ENCODE measurements at places on chromosomes 3 and 15.

- no peak for DNase-seq
These were observed 1270.0 kb downstream of the ROBO1 start for GRCh38 chr3:78497767-78498166.

DNA sequence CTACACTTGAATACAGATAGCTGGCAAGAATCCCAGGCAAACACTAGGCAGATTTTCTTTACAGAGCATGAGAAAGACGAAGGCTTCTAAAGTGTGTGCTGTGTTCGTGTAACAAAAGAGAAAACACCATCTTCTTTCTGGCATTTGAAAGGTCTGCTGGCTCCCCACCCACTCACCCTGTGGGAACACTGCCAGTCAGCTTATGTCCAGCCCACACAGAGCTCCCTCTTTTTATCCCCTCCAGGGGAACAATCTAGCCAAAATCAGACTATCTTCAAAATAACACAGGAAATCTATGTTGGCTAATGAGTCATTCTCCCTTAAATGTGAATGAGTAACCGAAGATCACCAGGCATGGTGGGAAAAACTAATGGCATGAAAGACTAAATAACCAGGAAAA, 45.6 kb upstream of the PAQR5 start:
- no peak for DNase-seq

DNA sequence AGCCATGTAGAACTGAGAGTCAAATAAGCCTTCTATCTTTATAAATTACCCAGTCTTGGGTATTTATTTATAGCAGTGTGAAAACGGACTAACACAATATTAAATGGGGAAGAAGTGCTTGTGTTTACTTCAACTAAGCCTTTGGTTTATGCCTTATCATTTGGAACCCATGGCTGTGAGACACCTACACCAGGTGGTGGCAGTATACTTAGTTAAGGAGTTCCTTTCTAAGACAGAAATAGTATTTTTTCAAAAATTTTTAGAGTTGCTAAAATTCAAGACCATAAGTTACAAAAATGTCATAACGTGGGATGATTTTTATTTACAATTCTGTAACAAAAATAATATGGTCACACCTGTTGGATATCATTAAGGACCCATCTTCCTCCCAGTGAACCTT, 354.5 kb upstream of the SOX14 start:
- no peak for DNase-seq

DNA sequence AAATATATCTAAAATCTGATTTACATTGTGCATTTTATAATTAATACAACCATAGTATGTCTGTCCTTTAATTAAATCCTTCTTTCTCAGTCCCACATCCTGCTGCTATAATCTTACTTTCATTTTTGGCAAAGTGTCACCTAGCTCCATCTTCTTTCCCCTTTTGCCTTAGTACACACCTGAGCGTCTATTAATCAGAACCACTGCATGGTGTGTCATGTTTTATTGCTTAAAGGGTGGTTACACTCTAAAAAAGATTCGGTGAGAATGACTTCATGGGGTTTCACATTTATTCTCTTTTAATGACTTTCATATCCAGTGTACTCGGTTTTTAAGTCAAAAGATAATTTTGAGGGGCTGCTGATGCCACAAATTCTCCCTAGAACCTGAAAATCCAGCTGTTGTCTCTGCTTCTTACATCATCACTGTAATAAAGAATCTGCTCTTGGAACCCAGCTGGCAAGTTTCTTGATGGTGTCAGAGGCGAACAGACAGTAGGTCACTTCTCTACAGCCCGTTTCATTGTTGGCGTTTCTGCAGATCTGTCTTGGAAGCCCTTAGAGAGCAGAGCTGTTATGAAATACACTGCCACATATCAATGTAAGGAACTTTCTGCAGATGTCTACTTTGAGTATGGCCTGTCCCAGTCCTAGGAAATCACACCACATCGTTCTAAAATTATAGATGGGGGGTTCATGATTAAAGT, 99.7 kb downstream of the TIGIT start:
- DNase-seq: no peak

DNA sequence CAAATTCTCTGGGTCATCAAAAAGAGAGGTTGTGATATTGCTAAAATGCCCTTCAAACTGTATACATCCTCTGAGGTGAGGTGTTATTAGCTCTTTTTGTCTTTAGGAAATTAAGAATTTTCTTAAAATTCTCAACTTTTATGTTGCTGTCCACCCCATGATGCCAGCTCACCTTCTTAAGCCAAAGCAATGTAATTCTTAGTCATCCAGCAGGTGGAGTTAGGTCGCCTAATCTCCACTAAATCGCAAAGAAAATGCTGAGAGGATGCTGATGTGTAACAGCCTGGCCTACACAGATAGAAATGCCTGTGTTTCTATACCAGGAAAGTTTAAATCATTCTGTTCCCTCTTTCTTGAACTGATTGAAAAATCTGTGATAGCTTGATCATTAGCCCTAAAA, 770.2 kb upstream of the ALCAM start:
- no peak for DNase-seq

DNA sequence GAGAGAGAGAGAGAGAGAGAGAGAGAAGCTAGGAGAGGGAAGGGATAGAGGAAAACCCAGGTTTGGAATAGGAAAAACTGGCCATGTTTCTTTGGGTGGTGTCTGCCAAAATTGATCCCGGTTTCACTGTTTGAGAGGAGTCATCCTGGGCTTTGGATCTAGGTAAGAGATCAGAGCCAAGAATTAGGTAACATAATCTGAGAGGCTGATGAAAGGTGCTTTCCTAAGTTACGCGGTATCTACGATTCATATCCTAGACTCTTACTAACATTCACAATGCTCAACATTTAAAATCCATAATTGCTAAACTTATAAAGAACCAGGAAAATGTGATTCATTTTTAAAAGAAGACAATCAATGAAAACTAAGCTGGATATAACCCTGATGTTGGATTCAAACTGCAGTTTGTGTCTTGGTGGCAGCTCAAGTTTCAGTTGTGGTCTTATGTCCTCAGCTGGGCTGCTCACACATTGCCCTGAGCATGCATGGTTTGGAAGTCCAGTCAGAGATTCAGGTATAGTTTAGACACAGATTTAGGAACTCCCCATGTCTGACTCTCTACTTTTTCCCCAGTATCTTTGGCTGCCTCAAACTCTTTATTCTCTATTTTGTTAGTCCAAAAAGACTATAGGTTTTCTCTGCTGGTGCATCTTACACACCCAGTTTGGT, 42.5 kb upstream of the FMN1 start:
- DNase-seq: no peak

DNA sequence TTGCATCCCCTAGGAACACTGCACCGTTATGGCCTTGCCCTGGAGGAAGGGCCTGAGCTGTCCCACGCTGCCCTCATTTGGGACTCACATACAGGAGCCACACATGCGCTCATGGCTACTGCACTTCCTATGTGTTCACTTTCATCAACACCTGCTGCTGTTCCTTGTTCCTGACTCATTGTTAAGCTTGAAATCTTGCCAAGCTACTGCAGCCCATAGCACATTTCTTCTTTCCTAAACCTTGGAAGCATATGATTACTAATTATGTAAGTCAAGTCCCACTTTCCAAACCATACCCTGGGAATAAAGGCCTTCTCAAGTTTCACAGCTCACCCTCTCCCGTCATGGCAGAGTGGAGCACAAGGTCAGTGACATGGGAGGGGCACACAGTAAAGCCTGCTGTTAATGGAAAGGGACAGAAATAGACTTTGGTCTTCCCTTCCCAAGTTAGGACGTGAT, 307.9 kb downstream of the CLSTN2 start:
- DNase-seq: no peak

DNA sequence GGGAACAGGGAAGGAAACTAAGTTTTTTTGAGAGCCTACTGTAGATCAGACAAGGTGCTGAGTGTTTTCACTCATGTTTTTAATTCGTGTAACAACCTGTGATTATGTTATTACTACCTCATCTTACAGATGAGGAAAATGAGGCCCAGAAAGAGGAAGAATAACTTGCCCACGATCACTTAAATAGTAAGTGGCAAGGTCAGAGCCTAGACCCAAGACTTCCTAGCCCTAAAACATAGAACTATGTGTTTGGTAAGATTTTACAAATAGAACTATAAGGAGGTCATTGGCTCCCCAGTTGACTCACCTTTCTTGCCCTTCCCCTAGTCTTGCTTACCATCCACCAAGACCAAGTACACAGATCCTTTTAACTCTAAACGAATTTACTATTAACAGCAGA, 13.7 kb downstream of the SENP8 start:
- no peak for DNase-seq

GRCh38 chr3:167785790-167786189, 50.3 kb downstream of the SERPINI1 start:
- DNase-seq: no peak

GRCh38 chr15:25481208-25481859, 42.5 kb upstream of the UBE3A start:
- no peak for DNase-seq

GRCh38 chr3:66144568-66145407, 76.0 kb upstream of the SLC25A26 start:
- no peak for DNase-seq

DNA sequence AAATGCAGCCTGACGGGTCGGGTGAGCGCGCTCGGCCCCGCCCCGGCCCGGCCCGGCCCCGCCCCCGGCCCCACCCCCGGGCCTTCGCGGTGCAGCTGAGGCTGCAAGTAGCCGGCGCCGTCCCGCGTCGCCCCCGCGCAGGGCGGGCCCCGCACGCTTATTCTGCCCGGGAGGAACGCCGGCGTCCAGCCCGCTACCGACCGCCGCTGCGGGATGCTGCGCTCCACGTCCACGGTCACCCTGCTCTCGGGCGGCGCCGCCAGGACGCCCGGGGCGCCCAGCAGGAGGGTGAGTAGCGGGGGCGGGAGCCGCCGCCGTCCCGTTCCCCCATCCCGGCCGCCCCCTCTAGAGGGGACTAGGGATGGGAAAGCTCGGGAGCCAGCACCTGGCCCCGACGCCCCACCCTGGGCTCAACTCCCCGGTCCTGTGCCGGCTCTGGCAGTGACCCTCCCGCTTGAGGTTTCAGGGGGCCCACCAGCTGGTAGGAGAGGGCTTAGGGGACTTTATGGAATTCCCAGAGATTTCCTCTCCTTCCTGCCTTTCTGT, at the start of gene MYZAP:
TSS of gene MYZAP (plus strand) at position 83 of the 546 bp plus-strand sequence. CDS start at position 214, 131 bp downstream.
- no peak for DNase-seq

GRCh38 chr3:164641071-164641470, 437.2 kb downstream of the SI start:
- no peak for DNase-seq

- DNase-seq: no peak
These were observed 489 bp downstream of the HDGFL3 start for GRCh38 chr15:83207009-83207659.

DNA sequence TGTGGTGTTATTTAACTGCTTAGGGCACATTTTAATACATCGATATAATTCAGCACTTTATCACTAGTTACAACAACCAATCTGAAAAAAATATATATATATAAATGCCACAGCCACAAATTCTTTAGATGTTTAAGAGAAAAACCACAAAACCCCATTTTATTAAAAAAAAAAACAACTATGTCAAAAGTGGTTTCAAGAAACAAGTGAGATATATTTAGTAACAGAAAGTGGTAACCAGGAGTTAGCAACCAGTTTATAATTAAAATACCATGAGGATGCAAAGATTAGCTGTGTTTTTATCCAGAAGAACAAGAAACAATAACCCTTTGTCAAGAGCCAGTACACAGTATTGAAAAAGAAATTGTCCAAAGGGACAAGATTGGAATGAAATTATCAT, 14.8 kb upstream of the DIPK2A start:
- DNase-seq: no peak

- DNase-seq: no peak
These were observed 33.4 kb upstream of the SCAANT1 start for GRCh38 chr3:63945558-63946096.

DNA sequence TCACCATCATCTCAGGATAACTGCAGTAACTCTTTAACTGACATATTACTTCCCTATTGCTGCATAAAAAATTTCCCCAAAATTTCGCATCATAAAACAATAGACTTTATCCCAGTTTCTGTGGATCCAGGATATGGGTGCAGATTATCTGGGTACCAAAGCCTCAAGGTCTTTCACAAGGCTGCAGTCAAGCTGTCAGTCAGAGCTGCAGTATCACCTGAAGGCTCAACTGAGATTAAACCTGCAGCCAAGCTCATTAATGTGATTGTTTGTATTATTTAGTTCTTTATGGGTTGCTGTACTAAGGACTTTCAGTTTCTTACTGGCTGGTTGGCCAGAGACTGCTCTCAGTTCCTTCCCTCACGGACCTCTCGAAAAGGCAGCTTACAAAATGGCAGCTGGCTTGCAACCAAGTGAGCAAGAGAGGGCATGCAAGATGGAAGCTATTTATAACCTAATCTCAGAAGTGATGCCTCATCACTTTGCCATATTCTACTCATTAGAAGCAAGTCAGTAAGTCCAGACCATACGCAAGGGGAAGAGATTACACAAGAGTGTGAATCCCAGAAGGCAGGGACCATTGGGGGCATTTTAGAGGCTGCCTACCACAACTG, 54.9 kb downstream of the DCUN1D1 start:
- DNase-seq: no peak

- peak; percentile 11 for DNase-seq
These were observed 46.1 kb downstream of the BTD start for GRCh38 chr3:15647611-15648167.

- DNase-seq: no peak
These were observed 224.7 kb downstream of the KLF13 start for GRCh38 chr15:31551323-31551722.

GRCh38 chr3:158109295-158109803, 540 bp upstream of the RSRC1 start:
- DNase-seq: no peak

GRCh38 chr15:83435202-83435601, 11.9 kb upstream of the SH3GL3 start:
- DNase-seq: no peak

DNA sequence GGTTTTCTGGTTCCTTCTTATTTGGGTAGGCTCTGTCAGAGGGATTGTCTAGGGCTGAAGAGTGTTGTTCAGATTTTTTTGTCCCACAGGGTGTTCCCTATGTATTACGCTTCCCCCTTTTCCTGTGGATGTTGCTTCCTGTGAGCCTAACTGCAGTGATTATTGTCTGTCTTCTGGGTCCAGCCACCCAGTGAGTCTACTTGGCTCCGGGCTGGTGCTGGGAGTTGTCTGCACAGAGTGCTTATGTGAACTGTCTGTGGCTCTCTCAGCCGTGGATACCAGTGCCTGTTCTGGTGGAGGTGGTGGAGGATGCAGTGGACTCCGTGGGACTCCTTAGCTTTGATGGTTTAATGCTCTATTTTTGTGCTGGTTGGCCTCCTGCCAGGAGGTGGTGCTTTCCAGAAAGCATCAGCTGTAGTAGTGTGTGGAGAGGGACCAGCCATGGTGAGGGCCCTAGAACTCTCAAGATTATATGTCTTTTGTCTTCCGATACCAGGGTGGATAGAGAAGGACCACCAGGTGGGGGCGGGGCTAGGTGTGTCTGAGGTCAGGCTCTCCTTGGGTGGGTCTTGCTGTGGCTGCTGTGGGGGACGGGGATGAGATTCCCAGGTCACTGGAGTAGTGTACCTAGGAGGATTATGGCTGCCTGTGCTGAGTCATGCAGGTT, 53.8 kb downstream of the CCDC66 start:
- DNase-seq: no peak

DNA sequence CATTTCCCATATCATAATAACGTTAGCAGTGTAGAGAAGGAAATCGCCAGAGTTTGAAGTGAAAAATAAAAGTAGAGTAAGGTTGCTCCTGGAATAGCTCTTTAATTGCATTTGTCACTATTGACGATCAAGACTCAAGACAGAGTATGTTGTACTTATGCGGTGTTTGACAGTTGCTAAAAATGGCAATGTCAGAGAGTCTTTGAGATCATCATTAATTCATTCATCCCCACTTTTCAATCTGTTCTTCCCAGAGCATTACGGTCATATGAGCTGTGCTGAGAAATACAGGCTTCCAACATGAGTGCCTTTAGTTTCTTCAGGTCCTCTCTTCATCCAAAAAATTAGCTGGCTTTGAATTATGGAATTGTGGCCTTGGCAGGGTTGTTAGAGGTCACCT, 173.8 kb upstream of the CHRM5 start:
- DNase-seq: no peak

Data from activated CD8-positive, alpha-beta memory T cell treated with anti-CD3 and anti-CD28 coated beads for 1 hour (primary cell).